Stimulated activated CD4-positive, alpha-beta T cell treated with anti-CD3 and anti-CD28 coated beads, Interleukin-2, amount 100 ng/mL, for 24 hours (primary cell): ENCODE measurements at places on chromosomes 12 and 14.

DNA sequence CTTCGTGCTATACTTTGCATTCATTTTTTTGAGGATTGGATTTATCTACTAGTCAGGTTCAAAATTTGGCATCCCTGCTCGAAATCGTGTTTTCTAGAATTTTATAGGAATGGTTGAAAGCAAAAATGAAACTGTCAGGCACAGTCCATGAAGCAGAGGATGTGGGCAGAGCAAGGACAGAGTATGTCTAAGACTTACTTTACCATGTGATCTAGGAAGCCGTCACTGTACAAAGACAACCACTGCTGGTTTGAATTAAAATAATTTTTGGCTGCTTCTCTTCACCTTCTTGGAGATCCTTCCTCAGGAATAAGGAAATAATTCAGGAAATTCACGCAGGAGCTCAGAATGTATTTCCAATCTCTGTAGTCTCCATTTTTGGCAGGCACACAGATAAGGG lies 31.6 kb upstream of the SGPP1 start:
- DNase-seq: no peak

- no peak for DNase-seq
Measured at GRCh38 chr12:118058881-118059280, 2.1 kb downstream of the WSB2 start.

GRCh38 chr12:25264114-25264513 lies 13.4 kb upstream of the KRAS start:
- DNase-seq: no peak

DNA sequence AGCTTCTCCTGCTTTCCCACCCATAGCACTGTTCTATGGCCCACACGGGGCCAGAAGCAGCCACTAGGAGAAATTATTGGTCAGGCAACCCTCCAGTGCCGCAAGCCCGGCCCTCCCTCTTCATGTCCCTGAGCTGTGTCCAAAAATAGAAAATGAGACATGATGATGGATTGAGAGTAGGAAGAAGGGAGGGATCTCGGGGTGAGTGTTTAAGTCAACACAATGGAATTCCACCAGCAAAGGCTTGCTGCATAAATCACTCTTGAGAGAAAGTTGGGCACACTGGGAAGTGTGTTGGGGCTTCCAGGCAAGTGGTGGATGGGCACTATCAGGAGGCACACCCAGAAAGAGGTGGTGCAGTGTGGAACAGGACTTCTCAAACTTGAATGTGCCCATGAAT lies 94.2 kb downstream of the LLPH start:
- DNase-seq: no peak

GRCh38 chr12:124805876-124806668 lies 57.6 kb downstream of the SCARB1 start:
- no peak for DNase-seq

DNA sequence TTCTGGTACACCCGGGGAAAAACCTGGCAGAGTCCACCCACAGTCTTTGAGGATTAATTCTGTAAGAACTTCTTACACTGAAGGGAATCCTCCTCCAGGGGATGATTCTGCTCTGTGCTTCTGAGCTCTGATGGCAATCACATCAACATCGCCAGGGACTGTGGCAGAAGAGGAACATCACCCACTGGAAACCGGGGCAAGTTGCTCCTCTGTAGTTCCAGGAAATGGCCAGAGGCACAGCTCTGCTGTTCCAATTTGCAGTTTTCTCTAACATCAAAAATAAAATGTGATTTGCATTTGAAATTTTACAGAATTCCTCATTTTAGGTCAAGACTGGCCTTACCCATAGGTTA lies 207.6 kb downstream of the DAD1 start:
- DNase-seq: no peak

GRCh38 chr12:6563448-6564050 lies 4.5 kb downstream of the NOP2 start:
- DNase-seq: peak; percentile 79

DNA sequence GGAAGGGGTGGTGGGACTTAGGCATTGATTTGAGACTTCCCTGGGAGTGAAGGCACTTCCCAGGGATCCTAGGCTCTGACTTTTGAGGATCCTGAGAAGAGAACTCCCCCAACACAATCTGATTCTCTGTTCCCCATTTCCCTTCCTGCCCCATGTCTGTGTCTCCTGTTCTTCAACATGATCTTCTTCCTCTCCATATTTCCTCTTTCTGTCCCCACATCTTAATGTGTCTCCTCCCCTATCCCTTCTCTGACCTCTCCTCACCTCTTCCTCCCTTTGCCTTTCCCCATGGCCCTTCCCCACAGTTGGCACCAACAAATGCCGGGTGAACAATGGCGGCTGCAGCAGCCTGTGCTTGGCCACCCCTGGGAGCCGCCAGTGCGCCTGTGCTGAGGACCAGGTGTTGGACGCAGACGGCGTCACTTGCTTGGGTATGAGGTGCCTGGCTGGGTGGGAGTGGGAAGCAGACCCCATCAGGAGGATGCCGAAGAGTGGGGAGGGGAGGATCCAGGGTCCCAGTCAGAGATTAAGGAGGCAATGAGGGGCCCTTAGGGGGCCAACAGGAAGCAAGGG lies 15.2 kb upstream of the LRP1-AS start:
- DNase-seq: no peak

- no peak for DNase-seq
Measured at GRCh38 chr12:113862590-113863454, 103.3 kb downstream of the RBM19 start.

- DNase-seq: no peak
Measured at GRCh38 chr12:31001581-31002360, 71.9 kb upstream of the DDX11 start.
